Left lung (tissue), 14 donors: ENCODE measurements at places on chromosomes 12 and 14.

GRCh38 chr12:76156726-76157125, 72.2 kb upstream of the NAP1L1 start:
- no peak for DNase-seq

DNA sequence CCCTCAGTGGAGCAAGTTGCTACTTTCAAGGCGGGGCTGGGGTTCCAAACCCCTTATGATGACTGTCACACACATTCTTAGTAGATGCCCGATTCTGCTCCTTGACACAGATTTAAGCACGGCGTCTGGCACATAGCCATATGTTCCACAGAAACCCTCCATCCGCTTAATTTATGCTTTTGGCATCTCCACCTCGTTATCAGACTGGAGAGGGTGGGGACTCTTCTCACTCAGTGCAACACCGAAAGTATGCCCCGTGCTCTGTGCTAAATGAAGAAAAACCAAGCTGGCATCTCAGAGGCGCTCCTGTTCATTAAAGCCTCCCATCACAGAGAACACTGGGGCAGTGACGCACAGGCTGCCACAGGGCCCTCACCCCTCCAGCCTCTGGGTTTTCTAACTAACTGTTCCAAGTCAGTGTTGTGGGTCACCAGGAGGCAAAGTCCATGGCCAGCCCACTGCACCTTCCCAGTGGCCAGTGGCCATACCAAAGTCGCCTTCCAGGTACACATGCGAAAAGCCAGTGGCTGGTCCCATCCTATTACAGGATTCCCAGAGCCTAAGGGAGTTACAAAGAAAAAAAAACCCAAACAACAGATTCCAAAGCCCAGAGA, 27.3 kb downstream of the CCDC88C start:
- no peak for DNase-seq

DNA sequence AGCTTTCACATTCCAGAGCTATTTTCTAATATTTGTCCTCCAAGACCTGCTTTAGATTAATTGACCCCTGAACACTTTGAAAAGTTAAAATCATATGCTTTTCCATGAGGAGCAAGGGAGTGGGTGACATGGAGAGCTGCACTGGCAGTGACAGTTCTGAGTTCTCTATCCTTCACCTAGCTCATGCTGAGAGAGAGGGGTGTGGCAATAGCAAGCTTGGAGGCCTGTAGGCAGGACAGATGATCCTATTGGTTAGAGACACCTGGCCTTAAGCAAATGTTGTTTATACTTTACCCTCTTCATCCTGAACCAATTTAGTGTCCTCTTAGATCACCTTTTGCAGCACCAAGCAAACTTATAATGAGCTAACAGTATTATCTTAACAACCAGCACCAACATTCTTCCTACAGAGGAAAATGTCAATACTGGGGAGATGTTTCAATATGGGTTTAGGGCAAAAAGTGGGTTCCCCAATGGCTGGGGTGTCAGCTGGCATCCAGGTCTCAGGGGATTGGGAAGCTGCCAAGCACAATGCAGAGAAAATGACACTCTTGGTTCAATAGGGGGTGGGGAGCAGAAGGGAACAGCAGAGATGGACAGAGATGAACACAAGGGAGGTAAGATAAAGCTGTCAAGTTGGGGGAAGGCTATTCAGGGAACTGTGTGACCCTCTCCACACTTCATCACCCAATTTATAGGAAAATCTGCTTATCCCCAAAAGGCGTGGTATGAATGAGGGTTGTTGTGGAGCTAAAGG, 37.0 kb upstream of the PPM1H start:
- DNase-seq: no peak

- no peak for DNase-seq
Measured at GRCh38 chr12:53795927-53796326, 44.1 kb upstream of the CISTR start.

DNA sequence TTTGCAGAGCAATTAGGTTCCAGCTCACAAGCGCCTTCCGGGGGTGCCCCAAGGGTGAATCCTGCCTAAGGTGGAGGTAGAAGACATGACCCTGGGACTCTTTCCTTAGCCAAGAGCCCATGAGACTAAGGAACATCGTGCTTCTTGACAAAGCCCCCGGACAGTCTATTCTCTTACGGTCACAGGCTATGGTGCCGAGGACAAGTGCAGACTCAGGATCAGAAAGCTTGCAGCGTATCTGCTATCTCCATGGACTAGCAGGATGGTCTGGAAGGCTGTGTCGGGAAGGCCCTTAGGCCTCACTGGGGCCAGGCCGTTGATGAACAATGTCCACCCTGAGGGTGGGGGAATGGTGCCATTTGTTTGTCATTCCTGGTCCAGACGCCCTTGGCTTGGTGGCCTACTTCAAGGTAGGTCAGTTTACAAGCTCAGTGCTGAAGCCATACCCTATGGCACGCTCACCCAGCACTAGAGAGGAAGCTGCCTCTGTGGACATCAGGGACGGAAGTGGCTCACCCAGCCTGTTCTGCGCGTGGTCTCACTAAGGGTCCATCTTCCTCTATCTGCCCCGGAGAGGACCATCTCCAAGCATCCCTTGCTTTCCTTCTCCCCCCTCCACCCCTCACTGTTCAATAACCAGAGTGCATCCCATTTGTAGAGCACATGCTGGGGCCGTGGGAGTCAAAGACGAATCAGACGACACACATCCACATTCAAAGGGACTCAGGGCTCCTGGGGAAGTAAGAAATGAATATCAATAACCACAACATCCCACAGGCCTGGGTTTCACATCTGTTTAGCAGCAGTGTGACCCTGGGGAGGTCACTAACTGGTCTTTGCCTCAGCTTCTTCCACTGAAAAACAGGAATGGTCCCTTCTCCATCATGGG, 45.0 kb upstream of the IQSEC3 start:
- no peak for DNase-seq
